ENCODE measurements at places on chromosomes 16 and 17.

DNA sequence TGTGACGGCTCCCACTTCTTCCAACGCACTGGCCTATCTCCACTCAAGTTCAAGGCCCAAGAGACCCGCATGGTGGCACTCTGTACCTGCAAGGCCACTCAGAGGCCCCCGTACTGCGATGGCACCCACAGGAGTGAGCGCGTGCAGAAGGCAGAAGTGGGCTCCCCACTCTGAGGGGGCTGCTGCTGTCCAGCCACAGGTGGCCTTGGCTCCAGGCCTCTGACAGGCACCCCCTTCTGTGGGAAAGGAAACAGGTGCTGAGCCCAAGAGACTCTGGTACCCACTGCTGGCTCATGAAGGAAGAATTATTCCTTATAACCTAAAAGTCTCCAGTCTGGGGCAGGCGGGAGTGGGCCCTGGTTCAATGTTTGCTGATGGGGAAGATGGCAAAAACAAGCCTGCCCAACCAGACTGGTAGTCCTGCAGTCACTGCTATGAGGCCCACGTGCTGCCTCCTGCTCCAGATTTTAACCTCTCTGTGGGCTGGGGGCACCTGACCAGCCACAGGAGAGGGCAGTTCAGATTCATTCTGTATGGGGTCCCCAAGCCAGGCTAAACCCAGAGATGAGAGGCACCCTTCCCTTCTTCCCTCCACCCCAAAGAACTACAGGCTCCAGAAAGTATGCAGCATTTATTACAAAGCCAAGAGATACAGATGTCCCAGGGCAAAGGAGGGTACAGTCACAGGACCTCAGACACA, 3.3 kb downstream of the CISD3 start:
- no peak for DNase-seq

GRCh38 chr17:58318627-58319172, 9.9 kb downstream of the TSPOAP1 start:
- no peak for DNase-seq

- no peak for DNase-seq
Observed at GRCh38 chr17:79131701-79132100, 57.1 kb downstream of the ENGASE start.

GRCh38 chr16:88888461-88889387, 22.3 kb upstream of the PABPN1L start:
- DNase-seq = no peak

DNA sequence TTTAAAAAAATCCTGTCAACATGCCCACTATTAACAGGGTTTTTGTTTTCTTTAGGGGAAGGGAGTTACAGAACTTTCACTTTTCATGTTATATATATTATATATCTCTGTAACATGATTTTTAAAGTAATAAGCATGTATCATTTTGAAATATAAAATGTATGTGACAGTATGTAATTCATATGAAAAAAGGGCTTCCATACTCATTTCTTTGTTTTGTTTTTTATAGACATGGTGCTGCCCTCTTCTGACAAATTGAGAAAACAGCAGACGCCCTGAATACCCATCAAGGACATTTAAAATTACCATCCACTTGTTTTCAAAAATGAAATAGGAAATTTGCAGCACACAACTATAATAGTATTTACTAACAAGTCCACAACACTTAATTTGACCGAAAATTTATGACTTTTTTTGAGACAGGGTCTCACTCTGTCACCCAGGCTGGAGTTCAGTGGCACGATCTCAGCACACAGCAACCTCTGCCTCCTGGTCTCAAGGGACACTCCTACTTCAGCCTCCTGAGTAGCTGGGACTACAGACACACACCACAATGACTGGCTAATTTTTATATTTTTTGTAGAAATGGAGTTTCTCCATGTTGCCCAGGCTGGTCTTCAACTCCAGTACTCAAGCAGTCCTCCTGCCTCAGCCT, 30.4 kb downstream of the CFDP1 start:
- DNase-seq = no peak

DNA sequence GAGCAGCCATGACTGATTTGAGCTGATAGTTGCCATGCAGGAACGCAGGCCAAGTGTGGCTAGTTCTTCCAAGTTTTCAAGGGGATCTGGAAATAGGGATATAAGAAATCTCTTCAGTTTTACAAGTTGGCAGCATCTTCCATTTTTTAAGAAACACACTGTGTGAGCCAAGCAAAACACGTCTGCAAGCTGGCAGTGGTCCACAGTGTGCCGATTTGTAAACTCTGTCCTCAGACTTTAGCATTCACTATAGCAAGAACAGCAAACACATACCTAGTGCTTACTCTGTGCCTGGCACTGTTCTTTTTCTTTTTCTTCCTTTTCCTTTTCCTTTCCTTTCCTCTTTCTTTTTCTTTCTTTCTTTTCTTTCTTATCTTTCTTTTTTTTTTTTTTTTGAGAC, 2.9 kb downstream of the ORAI3 start:
- no peak for DNase-seq

DNA sequence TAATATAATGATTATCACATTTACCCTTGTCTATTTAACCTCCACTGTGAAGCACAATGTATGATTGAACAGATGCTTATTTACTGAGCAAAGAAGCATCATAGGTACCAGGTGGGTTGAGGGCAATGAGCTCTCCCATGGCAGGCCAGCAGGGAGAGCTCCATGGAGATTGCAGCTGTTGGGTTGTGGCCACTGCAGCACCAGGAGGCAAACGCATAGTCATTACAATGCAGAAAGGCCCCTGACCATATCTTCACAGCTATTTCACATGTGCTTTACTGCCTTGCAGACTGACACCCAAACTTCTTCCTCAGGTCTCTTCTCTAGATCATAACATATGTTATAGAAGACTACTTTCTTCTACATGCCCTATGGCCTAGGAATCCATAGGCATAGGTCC, 75.0 kb downstream of the MMD start:
- DNase-seq = no peak

DNA sequence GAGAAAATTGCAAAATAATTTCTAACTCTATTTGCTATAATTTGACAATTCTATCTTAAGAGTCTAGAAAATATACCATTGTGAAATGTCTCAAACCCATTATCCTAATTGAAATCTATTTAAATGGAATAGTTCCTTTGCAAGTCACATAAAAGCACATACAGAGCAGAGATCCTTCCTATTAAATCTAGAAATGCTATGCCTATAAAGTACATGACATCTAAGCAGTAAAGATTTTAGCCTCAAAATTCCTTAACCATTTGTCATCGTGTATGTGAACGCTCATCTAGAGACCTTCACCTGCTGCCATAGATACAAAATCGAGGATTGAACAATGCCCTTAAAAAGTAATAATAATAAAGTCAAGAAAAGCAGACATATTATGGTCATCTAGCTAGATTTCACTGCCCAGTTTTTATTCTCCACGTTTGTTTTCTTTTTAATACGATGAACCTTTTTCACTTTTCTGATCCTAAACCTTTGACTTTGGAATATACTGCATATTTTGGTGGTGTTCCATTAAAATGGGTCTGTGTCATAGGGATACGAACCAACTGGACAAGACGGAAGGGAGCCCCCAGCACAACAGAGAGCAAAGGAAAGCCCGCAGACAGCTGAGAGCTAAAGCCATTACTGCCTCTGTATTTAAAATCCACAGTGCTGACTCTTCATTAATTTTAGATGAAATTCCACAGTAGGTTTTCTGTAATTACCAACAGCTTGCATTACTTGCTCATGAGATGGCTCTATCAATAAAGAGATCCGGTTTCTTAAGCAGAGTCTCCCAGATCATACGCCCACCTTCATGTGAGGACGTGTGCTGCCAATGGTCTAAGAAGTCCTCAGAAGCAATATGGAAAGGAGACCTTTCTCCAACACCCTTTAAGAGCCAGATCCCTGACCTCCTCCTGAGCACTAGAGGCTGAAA, 17.6 kb downstream of the TEX2 start:
- no peak for DNase-seq

DNA sequence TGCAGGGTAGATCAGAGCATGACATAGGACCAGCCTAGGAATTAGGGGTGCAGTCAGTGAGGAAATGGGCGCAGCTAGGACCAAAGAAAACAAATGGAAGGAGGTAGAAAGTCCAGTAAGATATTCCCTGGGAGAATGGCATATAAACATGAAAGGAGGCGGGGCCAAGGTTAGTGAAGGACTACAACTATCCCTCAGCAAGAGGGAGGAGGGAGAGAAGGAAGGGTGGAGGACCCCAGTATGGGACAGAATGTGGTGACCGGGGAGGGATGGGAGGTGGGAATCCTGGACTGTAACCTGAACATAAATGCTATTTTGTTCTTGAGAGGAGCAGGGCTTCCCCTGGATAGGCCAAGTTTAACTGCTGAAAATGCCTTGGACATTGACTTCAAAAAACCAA, 22.8 kb downstream of the ITGB3 start:
- no peak for DNase-seq

- no peak for DNase-seq
Observed at GRCh38 chr16:81198635-81199034, 39.9 kb upstream of the BCO1 start.

DNA sequence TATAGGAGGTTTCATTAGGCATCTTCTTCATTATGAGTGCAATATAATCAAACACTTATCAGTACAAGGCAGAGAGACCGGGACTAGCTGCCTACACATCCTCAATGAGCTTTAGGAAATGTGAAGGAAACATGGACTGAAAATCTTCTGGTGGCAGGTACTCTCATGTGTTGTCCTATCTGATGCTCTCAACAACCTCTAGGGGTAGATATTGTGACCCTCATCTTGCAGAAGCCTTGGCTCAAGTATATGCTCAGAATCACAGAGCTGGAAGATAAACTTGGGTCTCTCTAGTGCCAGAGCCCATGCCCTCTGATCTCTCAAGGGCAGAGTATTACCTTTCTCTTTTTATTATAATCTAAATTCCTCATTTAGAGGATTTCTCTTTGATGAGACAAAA, 181.6 kb upstream of the C17orf78 start:
- no peak for DNase-seq

- no peak for DNase-seq
Observed at GRCh38 chr17:59028328-59028727, 78.4 kb downstream of the TRIM37 start.

DNA sequence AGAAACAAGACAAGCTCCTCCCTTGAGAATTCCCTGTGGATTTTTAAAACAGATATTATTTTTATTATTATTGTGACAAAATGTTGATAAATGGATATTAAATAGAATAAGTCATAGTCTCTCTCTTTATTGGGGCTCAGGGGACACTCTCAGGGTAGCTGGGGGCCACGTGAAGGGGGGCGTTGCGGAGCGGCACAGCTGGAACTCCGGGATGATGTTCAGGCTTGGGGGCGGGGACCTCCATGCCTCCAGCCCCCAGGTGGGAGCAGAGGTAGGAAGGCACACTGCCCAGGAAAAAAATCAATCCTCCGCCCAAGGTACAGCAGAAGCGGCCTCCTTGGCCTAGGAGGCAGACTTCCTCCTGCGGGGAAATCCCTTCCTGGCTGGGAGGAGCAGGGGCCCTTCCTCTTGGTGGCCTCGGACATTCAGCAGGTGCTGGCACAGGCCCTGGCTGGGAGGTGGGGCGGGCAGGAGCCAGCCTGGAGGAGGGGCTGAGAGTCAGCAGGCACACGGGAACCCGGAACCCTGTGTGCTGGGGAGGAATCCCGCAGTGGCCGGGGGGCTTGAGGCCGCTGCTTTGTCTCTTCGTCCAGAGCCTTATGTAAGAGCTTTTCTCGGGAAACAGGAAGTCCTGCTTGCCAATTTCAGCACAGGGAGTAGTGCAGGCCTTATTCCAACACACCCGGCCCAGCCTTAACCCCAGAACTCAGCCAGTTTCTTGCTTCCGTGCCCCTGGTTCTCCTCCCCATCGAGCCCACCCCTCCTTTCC, 591 bp upstream of the TNFSF13 start:
- peak; percentile 75 for DNase-seq

- DNase-seq = no peak
Observed at GRCh38 chr16:49486400-49486799, 112.8 kb downstream of the C16orf78 start.

Measured in WTC11 (cell line).